ENCODE measurements at places on chromosomes 4 and X.

DNA sequence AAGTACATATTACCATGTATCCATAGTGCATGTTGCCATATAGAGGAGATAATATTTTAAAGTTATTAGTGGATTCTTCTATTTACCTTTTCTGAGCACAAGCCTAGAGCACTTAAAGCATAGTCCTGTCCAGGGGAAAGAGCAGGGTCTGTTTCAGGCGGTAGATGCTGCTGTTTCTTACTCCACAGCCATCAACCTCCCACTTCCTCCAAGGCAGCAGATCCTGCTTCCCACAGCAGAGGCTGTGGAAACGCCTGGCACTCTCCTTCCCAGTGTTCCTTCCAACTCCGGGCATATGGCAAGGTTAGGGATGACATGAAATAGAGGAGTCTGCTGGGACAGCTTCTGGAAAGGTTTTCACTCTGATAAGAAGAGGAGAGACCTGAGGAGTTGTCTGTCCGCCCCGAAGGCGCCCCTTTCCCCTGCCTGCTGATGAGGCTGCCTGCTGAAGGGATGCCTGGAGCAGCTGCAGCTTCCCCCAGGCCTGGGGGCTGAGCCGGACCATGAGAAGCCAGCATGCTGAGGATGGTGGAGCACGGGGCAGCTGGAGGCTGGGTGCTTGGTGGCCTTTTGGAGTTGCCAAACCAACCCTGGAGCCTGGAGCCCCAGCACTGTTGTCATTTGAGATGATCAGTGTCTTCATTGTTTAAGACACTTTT lies 43.9 kb upstream of the SLC25A4 start:
- no peak for DNase-seq

DNA sequence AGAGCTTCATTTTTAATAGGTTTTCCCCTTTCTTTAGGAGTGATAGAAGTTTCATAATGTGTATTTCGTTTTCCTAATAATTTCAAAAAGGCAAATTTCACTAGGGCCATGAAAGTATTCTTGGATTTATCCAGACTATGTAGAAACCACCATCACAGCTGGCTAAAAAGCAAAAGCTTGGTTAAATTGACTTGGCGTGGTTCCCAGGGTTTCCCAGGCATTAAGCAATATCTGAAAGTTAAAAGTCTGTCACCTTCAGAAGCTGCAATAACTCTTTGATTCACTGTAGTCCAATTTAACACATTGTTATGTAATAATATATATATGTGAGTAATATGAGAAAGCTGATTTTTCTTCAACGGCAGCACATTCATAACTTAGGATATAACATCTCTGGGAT lies 38.3 kb downstream of the NDNF start:
- no peak for DNase-seq

- peak; percentile 36 for DNase-seq
Measured at GRCh38 chr4:162497564-162498167, 333.9 kb upstream of the FSTL5 start.

- DNase-seq = no peak
Measured at GRCh38 chrX:2703991-2704369, 12.9 kb downstream of the CD99 start.

DNA sequence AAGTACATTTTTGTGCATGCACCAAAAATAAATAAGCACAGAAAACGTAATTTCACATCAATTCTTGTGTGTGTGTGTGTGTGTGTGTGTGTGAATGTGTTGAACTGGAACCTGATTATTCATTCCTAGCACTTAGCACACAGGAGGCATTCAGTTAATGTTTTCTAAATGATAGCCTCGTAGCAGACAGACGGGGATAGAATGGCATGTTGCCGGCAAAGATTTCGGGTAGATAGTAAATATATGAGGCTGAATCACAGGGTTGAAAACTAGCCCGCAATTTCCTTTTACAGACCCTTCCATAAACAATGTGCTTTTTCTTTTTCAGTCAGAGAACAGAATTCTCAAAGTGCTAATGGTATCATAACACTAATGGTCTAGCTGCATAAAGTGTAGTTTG lies 13.5 kb downstream of the MAOB start:
- peak; percentile 12 for DNase-seq

- DNase-seq = no peak
Measured at GRCh38 chr4:73036123-73036522, 33.4 kb downstream of the COX18 start.

DNA sequence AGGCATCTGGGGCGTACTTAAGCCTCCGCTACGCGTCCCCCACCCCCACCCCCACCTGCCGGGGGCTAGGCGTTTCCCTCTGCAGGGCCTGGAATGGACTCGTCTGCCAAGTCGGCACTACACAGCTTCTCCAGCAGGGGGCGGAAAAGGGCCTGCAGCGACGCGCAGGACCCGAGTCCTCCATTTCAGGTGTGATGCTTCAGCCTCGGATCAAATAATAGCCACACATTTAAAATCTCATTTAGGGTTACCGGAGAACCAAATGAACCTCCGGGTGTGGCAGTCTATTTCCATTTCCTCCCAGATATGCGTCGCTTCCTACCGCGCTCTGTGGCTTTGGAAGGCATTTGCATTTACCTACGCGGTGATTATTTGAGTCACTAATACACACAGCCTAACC lies 2.9 kb downstream of the PAK3 start:
- peak; percentile 88 for DNase-seq

GRCh38 chr4:133839326-133839725 lies 362.3 kb downstream of the PABPC4L start:
- peak; percentile 2 for DNase-seq

- no peak for DNase-seq
Measured at GRCh38 chr4:109094056-109094455, 208.4 kb downstream of the COL25A1 start.

GRCh38 chr4:23978002-23978401 lies 88.2 kb upstream of the PPARGC1A start:
- DNase-seq = no peak

DNA sequence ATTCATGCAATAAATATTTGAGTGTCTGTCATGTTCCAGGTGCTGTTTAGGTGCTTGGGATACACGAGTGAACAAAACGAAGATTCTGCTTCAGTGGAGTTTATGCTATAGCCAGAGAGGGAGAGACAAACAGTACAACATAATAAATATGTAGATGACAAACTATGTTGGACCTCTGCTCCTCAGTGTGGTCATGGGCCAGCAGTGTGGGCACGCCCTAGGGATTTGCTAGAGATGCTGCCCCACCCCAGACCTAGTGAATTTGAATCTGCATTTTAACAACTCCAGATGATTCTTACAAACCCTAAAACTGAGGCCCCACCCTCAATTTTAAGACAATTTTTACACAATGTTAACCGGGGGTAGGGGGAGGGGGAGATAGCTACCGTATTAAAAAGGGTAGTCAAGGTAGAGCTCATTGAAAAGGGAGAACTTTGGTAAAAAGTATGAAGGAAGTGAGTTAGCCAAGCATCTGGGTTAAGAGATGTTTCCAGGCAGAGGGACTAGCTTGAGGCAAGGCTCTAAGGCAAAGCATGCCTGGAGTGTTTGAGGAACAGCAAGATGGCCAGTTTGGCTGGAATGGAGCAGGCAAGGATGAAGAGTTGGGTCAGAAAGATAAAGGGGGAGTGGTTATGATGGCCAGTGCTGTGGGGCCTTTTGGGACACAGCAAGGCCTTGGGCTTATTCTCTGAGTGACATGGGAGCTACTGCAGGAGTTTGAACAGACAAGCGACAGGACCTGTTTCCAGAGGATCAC lies 42.4 kb downstream of the SEPSECS start:
- no peak for DNase-seq

DNA sequence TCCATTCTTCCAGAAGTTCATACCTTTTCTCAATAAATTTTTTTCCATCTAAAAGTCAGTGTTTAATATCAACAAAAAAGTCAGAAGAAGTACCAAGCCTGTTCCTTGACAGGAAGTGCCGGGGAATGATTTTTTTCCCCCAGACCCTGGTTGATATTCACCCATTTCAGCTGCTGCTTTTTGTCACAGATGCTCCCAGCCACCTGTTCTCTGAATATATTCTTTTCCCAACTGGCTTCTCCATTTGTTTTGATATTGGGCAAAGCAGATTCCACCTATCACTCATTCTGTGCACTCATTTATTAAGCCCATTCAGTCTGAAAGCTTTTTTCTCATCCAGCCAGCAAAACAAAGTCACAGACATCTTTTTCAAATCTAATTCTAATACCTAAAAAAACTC lies 139.9 kb downstream of the FRMPD4 start:
- DNase-seq = no peak

DNA sequence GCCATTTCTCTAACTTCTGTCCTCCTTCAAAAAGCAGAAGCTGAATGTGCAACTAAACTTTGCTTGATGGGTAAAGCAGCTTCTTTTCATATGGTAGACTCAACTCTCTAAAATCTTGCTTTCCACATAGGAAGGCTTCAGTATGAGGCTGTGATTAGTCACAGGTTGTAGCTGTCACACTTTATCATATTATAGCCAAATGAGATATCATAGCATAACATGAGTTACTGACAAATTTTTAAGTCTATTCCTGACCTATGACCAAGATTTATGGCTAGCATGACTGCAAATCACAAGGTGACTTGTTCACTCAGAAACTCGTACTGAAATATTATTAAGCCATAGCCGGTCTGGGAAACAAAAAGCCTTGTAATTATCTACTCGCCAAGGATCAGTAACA lies 998.6 kb downstream of the RPA4 start:
- no peak for DNase-seq

GRCh38 chr4:45580334-45580733 lies 543.5 kb downstream of the GABRG1 start:
- peak; percentile 2 for DNase-seq

- DNase-seq = no peak
Measured at GRCh38 chrX:46693149-46693548, 65.8 kb downstream of the SLC9A7 start.

DNA sequence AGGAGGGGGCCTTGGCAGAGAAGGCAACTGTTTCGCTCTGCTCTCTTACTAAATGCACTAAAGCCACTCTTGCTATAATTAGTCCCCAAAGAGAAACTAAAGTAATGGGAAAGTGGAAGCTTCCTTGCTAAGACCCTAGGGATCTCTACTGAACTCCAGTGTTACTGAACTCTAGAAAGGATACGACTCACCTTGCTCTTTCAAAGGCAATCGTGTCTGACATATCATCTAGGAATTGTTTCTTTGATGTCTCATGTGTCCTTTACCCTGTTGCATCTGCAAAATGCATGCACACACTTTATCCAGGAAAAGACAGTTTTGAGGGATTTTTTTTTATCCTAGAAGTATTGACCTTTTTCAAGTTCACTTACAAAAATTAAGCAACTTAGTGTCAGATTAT lies 148.1 kb upstream of the FAM9B start:
- DNase-seq = no peak

DNA sequence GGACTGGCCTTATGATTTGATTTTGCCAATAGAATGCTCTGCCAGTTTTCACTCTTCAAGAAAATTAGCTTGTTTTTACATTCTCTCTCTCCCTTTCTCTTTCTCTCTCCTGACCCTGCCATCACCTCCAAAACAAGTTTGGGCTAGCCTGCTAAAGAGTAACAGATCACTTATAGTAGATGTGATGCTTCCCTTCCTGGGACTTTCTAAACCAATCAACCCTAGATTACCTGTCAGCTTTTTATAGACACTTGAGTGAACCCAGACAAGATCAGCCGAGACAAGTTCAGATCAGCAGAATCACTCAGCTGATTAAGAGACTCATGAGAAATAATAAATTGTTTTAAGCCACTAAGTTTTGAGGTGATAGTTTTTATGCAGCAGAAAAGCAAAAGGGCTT lies 521.2 kb downstream of the ANKRD50 start:
- DNase-seq = no peak

GRCh38 chr4:6710996-6711395 lies 1.3 kb upstream of the MRFAP1L1 start:
- DNase-seq = no peak

DNA sequence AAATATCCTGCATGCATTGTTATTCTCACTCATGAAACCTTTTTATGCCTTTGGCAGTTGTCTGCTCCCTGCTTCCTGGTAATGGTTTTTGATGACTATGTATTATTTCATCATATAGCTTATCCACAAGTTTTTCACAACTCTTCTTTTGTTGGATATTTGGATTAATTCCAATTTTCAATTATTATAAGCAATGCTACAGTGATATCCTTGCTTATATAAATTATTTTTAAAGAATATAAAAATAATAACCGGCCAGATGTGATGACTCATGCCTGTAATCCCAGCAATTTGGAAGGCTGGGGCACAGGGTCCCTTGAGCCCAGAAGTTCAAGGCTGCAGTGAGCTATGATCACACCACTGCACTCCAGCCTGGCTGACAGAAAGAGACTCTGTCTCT lies 47.0 kb downstream of the ASIC5 start:
- no peak for DNase-seq

- DNase-seq = no peak
Measured at GRCh38 chr4:169986369-169986768, 39.8 kb downstream of the MFAP3L start.

- DNase-seq = no peak
Measured at GRCh38 chr4:75036046-75036830, 103.3 kb downstream of the PARM1 start.

- no peak for DNase-seq
Measured at GRCh38 chrX:32448945-32449344, 762.4 kb downstream of the DMD start.
